NCI-H524 (cell line): ENCODE measurements at places on chromosomes 11 and 22.

DNA sequence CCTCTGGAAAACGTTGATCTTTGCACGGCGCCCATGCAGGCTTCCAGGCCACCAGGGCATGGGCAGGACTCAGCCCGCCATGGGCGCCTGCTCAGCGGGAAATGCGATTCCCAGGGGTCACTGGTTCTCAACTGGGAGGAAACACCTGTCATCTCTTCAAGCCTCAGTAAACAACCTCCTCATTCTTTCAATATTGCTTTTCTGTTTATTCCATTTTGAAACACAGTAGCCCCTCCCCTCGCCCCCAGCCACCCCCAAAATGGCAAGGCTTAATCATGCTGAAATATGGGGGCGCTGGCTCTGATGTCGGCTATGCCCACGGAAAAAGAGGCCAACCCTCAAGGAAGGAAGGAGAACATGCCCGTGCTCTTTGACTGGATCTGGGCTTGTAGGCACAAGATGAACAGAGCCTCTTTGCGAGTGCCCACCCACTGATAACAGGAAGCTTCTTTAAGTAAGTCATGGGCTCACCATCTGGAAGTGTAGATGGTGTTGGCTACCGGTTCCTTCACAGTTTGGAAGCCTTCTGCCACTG lies 594 bp upstream of the POU2AF1 start:
- DNase-seq = no peak

- DNase-seq = no peak
Measured at GRCh38 chr11:57896361-57897145, 127.1 kb upstream of the OR9Q1 start.

DNA sequence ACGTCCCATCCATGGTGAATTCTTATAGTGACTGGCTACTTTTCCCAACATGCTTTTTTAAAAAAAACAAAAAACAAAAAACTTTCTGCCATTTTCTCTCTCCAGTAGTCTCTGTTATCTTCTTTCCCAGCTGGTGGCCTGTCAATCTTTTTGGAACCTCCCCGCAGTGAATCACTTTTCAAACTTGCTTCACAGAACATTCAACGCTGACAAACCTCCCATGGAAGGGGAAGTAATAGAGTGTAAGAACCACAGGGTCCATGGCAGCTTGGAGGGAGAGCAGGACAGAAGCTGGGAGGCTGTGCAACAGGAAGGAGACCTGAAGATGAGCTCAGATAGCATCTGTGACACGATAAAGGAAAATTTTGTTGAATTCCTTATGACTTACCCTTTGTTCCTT lies 9.8 kb upstream of the CECR2 start:
- DNase-seq = no peak

- no peak for DNase-seq
Measured at GRCh38 chr11:6670202-6670830, 12.8 kb downstream of the MRPL17 start.

DNA sequence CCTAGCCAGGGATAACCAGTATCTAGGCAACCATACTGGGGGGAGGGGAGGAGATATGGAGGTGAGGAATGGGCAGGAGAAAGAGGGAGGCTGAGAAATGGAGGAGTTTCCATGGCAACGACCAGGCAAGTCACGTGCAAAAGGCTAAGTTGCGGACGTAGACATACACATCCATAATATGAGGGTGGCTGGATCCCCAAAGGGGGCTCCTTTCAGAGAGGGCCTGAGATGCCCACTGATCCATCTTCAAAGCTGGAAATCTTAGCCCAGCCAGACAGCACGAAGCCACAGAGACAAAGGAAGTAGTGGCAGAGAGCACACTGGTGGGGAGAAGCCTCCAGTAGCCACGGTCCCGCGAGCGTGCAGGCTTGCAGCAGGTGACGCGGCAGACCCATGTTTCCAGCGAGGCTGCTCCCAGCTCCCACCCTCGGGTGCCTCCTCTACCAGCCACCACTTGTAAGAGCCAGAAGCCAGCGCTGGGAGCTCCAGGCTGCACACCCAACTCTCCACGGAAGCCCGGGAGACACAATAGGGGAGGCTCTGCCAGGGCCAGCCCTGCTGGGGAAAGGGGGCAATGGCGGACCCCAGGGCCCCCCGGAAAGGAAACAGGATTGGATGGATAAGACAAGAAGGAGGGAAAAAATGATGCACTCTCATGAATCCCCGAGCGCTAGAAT lies 938 bp downstream of the FXYD6 start:
- peak; percentile 52 for DNase-seq

DNA sequence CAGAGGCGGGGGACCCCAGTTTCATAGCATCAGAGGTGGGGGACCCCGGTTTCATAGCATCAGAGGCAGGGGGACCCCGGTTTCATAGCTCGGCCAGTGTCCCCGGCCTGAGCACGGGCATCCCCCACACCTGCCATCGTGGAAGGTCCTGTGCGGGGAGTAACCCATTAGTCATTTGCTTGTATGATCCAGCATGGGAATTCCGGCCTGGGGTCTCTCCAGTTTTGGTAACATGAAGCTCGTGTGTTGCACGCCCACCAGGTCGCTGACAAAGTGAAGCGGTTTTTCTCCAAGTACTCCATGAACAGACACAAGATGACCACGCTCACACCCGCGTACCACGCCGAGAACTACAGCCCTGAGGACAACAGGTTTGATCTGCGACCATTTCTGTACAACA lies 29.0 kb upstream of the KRTAP5-7 start:
- no peak for DNase-seq

DNA sequence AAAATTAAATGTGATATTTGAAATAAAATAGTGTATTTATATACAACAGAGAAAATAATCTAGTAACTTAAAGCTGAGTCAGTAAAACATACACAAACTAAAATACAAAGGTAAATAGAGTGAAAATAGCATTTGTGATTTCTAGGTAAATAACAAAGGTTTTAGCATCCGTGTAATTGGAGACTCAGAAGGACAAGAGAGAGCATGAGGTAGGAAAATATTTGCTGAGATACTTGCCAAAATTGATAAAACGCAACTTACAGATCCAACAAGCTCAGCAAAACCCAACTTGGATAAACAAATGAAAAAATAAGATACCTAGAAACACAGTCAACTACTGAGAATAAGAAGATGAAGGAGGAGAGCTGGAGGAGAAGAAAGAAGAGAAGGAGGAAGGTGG lies 634.7 kb upstream of the CCDC179 start:
- no peak for DNase-seq

DNA sequence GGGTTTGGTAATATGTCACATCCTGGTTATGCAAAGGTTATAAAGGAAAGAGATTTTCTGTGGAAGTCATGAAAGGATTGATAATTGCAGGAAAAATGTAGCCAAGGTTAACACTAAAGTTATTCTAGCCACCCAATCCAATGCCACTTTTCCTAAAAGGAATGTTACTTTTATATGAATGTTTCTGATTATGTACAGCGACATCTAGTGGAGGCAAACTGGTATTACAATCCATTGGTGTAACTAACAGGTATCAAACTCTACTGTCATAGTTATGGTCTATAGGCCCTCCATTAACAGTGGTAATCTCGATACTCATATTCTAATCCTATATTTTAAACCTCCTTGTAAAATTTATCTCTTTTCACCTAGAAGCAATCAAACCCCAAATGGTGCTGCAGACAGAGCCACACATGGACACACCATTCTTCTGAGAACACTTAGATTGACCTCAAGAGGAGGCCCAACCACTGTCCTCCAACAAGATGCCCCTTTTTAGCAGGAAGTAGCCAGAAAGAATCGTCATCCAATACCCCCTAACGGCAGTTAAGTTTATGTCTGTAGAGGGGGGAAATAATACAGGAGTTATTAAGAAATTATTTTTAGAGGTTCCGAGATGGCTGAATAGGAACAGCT lies 74.9 kb upstream of the RAG2 start:
- no peak for DNase-seq

GRCh38 chr22:39266398-39267030 lies 21.7 kb upstream of the PDGFB start:
- DNase-seq = no peak

DNA sequence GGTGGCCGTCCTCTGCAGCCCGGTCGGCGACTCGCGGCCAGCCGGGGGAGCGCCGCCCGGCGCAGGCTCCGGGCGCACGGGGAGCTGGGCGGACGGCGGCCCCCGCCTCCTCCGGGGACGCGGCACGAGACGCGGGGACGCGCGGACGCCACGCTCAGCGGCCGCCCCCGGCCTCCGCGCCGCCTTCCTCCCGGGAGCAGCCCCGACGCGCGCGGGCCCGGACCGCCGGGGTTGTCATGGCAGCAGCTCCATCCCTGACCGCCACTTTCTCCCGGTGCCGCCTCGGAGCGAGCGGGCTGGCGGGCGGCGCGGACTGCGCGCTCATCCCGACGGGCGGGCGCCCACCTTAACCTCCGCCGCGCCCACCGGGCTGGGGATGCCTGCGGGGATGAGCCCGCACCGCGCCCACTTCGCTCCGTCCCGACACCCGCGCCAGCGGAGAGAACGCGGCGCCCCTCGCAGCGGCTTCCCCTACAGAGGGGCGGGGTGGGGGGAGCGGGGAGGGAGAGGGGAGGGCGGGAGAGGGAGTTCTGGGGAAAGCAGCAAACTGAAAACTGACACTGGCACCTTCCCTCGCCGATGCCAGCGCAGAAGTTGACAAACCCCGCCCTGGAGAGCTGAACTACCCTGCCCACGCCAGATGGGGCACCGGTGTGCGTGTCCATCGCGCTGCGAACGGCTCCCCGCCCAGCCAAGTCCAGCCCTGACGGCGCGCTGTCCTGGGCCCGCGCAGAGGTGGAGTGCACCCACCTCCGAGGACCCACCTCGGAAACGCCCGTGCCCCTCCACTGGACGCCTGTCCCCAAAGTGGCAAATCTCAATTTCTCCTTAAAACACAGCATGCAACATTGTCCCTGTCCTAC lies 588.4 kb downstream of the OPCML start:
- peak; percentile 45 for DNase-seq

DNA sequence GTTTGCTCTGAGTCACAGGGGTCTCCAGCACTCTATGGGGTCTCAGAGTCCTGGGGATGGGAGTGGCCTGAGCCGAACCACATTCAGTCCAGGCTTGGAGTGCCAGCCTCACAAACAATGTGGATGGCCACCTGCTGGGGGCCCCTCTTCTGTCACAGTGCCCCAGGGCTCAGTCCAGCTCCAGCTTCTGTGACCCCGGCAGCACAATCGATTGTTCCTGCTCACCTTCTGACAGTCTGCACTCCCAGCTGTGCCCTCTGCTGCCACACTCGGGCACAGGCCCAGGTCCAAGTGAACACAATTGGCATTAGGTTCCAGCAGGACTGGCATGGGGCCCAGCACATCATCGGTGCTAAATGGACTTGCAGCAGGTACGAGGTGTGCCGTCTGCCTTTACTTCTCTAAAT lies 84.8 kb downstream of the TP53I11 start:
- DNase-seq = peak; percentile 42

- DNase-seq = no peak
Measured at GRCh38 chr11:57487920-57488659, 27.4 kb downstream of the SLC43A1 start.

- no peak for DNase-seq
Measured at GRCh38 chr11:67687986-67688385, 13.6 kb upstream of the ALDH3B2 start.

- DNase-seq = no peak
Measured at GRCh38 chr22:43955883-43956782, 891 bp downstream of the SAMM50 start.

DNA sequence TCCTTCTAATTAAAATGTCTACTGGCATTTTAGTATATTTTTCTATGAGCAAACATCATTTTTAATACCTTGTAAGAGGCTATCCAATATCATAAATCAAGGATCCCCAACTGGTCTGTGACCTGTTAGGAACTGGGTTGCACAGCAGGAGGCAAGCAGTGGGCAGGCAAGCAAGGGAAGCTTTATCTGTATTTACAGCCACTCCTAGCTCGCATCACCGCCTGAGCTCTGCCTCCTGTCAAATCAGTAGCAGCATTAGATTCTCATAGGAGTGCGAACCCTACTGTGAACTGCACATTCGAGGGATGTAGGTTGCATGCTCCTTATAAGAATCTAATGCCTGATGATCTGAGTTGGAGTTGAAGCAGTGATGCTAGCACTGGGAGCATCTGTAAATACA lies 70.2 kb upstream of the CREB3L1 start:
- DNase-seq = peak; percentile 90

GRCh38 chr11:69276165-69276564 lies 17.8 kb upstream of the MYEOV start:
- no peak for DNase-seq

GRCh38 chr11:11149671-11150459 lies 203.2 kb downstream of the CSNK2A3 start:
- no peak for DNase-seq

GRCh38 chr22:23152238-23153114 lies 7.2 kb downstream of the RAB36 start:
- DNase-seq = no peak

- no peak for DNase-seq
Measured at GRCh38 chr22:44256556-44257485, 55.9 kb downstream of the SHISAL1 start.

DNA sequence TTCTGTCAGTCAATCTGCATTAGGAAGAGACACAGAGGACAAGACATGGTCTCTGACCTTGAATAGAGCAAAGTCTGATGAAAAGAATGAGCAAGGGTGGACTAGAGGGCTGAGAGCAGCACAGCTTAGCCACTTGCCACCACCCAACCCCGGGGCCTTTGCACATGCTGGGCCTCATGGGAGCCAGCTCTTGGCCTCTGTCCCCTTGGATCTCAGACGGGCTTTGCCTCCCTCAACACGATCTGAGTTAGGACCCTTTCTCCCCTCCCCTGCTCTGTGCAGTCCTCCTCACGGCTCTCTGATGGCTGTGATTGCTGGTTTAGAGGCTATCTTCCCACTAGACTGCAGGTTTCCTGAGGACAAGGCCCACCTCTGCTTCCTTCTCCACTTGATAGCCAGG lies 131.6 kb upstream of the B3GAT1 start:
- no peak for DNase-seq

- DNase-seq = no peak
Measured at GRCh38 chr11:88098289-88098688, 77.0 kb downstream of the RAB38 start.

DNA sequence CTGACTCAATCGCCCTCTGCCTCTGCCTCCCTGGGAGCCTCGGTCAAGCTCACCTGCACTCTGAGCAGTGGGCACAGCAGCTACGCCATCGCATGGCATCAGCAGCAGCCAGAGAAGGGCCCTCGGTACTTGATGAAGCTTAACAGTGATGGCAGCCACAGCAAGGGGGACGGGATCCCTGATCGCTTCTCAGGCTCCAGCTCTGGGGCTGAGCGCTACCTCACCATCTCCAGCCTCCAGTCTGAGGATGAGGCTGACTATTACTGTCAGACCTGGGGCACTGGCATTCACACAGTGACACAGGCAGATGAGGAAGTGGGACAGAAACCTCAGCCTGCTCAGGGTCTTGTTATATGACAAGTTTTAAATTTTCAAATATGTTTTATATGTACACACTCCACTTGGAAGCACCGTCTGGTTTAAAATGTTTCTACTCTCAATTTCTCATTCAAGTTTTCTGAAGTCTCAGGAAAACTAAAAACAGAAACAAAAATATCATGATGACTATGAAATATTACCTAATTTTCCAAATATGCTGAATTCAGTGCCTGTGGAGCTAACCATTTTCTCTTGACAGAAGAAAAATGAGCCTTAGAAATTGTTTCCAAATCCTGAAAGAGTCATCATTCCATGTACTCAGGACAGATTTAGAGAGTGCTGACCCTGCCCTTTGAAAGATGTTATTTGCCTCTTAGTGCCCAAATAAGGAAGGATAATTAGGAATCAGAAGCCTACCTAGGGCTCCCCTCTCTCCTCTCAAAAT lies 48.8 kb upstream of the TOP3B start:
- peak; percentile 18 for DNase-seq

GRCh38 chr11:76008474-76008873 lies 193.5 kb downstream of the UVRAG start:
- DNase-seq = no peak

- peak; percentile 30 for DNase-seq
Measured at GRCh38 chr11:94583866-94584500, 16.8 kb downstream of the PIWIL4 start.
